ENCODE measurements at places on chromosomes 4 and X.
A peak's percentile ranks its signal among the peaks of the same experiment; 100 is the strongest.

GRCh38 chr4:87423317-87424098, 1.1 kb downstream of the NUDT9 start:
- no peak for DNase-seq

- DNase-seq: no peak
These were observed 16.2 kb downstream of the RCHY1 start for GRCh38 chr4:75498041-75498440.

DNA sequence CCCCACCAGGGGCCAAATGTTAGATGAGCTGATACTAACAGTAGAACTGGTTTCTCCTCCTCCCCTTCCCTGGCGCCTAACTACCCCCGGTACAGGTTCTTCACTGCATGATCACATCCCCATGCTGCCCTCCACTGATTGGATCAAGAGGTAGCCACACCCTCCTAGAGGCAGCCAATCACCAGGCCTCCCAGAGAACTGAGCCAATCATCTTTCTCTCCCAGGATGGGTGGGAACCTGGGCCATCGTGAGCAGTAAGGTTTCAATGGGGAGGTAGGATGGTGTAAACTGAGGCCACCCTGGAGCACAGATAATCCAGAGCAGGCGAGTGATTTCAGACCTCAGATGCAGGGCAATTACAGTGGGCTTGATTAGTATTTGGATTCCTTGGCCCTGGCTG, 64.2 kb downstream of the PPP2R2C start:
- DNase-seq: no peak

- no peak for DNase-seq
These were observed 245.2 kb upstream of the CENPE start for GRCh38 chr4:103443324-103443723.

DNA sequence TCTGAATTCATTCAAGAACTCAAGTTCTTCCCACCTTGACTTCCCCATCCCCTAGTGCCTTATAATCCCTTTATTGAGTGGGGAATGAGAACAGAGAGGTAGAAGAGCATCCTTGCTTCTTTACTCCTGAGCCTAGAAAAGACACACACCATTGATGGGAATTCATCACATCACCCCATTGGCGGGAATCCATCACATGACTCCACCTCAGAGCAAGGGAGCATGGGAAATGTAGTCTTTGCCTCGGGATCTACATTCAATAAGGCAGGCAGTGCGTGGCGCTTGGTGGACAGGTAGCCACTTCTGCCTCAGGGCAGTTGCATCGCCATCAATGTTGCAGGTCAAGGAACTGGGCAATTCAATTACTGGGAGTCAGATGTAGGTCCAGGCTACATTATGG, 50.7 kb downstream of the MXRA5 start:
- DNase-seq: no peak

- no peak for DNase-seq
These were observed 358.4 kb downstream of the NLGN4X start for GRCh38 chrX:5870238-5870637.

- DNase-seq: no peak
These were observed 115.0 kb upstream of the TEX13C start for GRCh38 chrX:125204681-125205132.

GRCh38 chr4:120447774-120448173, 381.1 kb upstream of the MAD2L1 start:
- no peak for DNase-seq

DNA sequence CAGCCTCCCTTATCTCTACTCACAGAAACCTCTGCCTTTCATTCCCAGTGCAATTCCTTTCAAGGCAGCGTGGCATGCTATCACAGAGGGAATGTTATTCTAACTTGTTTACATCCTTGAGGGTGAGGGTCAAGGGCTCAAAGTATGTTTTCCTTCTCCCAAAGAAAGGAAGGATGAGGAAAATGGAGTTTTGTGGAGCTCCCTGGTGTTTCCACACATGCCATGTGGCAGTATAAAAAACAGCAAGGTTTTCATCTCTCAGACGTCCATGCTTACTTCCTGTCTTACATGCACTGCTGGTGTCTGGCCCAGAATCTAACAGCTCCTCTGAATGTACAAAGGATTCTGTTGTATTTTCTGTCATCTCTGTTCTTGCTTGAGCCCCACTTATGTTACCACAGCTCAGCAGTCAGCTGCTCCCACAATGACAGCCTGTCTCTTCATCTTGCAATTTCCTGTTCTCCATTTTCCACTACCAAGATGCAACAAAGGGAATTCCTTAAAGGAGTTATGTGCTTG, 128.0 kb downstream of the SNCA start:
- DNase-seq: no peak

GRCh38 chr4:129738175-129738574, 642.2 kb downstream of the C4orf33 start:
- DNase-seq: no peak

GRCh38 chrX:132270021-132270420, 50.8 kb upstream of the RAP2C start:
- no peak for DNase-seq

GRCh38 chrX:1453395-1453783, 680 bp upstream of the ASMTL start:
- DNase-seq: no peak

GRCh38 chr4:8205749-8206611, 6.9 kb downstream of the SH3TC1 start:
- DNase-seq: no peak

GRCh38 chrX:26376037-26376708, 160.2 kb downstream of the MAGEB5 start:
- DNase-seq: no peak

DNA sequence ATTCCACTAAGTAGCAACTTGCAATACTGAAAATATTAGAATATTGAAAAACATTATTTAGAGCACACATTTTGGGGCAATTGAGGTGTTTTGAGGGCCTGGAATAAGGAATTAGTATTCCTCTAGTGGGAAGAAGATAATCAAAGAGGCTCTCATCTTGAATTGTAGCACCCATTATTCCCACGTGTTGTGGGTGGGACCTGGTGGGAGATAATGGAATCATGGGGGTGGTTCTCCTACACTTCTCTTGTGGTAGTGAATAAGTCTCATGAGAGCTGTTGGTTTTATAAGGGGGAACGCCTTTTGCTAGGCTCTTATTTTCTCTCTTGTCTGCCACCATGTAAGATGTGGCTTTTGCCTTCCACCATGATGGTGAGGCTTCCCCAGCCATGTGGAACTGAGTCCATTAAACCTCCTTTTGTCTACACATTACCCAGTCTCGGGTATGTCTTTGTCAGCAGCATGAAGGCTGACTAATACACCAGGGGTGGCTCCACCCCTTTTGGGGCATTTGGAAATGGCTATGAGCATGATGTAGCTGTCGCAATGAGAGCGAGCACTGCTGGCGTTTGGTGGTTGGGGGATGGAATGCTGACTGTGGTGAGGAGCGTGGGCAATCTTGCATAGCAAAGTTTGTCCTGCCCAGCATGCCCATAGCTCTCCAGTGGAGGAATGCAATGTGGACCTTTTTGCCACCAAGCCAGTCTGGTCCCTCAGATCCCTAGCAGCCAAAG, 308.2 kb downstream of the FRMPD4 start:
- no peak for DNase-seq

DNA sequence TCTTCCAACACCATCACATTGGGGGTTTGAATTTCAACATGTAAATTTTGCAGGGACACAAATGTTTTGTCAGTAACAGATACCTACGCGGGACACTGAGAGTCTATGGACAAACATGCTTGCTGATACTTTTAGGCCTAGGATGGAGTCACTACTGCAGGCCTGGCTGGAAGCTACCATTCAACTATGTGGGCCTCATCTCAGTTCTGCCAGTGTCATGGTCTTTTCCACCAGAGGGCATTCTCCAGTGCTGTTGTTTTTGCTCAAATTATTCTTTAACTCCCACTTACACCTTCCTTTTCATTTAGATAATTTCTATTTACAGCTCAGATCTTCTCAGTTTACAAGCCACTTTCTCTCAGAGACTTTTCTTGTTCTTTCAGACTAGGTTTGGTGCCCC, 7.0 kb upstream of the ANK2 start:
- DNase-seq: no peak

- no peak for DNase-seq
These were observed 60.5 kb upstream of the MCUB start for GRCh38 chr4:109499513-109499912.

GRCh38 chr4:57270346-57270745, 160.2 kb upstream of the IGFBP7 start:
- no peak for DNase-seq

- no peak for DNase-seq
These were observed 166.4 kb downstream of the NSUN7 start for GRCh38 chr4:40916218-40916555.

GRCh38 chr4:67746797-67747495, 7.2 kb downstream of the GNRHR start:
- no peak for DNase-seq

DNA sequence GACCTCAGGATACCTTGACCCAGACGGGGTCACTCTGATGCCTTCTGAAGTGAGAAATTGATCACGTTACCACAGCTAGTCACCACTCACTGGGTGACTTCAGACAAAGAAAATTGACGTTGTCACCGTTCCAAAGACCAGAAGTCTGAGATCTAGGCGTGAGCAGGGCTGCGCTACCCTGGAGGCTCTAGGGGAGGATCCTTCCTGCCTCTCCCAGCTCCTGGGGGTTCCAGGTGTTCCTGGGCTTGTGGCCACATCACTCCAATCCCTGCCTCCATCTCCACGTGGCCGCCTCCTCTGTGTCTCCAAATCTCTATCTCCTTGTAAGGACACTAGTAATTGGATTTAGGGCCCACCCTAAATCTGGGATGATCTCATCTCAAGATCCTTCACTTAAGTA, 48.9 kb upstream of the CD99 start:
- DNase-seq: no peak

DNA sequence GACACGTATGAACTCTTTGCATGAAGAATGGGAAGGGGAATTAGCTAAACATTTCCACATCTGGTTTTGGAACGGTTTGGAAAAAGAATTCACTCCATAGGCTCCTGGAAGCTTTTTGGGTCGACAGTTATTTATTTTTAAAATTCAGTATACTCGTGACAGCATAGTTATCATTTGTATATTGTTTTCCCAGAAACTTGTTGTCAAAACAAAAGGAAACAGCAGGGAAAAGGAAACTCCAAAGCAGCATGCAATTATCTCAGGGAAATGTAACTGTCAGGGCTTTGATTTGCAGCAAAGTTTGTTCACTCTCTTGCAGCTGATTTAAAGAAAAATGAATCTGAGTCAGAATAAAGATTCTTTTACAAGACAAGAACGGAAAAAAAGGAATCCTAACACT, 86.5 kb downstream of the PLAC1 start:
- DNase-seq: no peak

GRCh38 chr4:20839957-20840356, 139.7 kb downstream of the PACRGL start:
- no peak for DNase-seq

DNA sequence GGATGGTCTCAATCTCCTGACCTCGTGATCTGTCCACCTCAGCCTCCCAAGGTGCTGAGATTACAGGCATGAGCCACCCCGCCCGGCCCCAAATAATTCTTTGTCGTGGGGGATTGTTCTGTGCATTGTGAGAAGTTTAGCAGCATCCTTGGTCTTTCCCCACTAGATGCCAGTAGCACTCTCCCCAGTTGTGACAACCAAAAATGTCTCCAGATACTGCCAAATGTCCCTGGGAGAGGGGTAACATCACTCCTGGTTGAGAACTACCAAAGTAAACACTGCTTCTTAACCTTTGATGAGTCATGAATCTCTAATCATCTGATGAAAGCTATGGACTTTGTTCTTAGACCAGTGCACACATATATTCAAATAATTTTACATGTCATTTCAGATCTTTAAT, 90.7 kb upstream of the BRS3 start:
- no peak for DNase-seq

DNA sequence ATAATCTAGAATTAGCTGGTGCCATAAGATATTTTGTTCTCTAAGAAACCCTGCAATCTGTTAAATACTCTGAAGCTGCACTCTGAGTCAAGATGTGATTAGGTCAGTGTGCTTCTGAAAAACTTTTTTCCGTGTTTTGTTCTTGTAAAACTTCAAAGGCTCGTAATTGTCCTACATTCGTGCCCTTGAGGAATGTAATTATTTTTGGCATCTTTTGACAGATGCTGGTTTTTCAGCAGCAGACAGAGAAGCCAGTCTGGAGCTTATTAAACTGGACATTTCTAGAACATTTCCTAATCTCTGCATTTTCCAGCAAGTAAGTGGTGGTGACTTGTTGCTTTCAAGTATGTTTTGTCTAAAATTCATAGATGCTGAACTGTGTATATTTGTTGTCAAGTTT, 36.8 kb upstream of the TADA2B start:
- no peak for DNase-seq

GRCh38 chrX:134459683-134460004, 321 bp upstream of the HPRT1 start:
- no peak for DNase-seq

- no peak for DNase-seq
These were observed 160.1 kb downstream of the STK32B start for GRCh38 chr4:5211282-5211839.

GRCh38 chr4:8417071-8417614, 23.4 kb downstream of the ACOX3 start:
- DNase-seq: no peak

DNA sequence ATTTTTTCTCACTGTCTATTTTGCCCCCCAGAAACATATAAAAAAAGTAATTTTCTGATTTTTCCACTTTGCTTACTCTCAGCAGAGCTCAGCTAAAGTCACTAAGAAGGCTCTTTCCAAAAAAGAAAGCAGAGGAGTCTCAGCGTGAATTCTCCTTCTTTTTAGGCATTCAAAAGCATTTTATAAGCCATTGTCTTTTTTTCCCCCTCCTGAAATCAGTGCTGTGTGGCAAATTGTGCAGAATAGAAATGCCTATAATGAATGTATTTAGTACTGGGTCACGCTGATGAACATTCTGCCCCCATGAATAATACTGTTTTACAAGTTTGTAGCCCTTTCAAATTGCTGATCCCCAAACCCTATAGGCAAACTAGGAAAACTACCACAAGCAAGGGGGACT, 1.6 kb upstream of the PCDH18 start:
- DNase-seq: no peak

DNA sequence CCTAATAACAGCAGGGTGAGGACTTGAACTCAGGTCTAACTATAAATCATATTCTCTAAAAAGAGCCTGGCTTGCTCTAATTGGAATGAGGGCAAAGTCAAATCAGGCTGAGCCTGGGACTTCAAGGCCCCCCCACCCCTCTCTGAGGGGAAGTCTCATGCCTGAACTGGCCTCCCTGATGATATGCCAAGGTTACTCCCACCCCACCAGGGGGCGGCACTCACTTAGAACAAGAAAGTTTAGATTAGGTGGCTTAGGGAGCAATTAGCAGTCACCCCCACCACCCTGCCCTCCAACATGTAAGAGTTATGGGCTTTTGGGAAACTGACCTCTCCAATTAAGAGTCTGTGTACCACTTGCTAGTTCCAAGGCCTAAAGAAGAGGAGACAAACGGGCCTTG, 2.7 kb downstream of the FOXO4 start:
- peak; percentile 72 for DNase-seq

Measured in activated CD8-positive, alpha-beta memory T cell treated with anti-CD3 and anti-CD28 coated beads, Interleukin-2, amount 50 U/mL, for 48 hours (primary cell).